Natural killer cell treated with Interleukin-12 subunit alpha and Interleukin-12 subunit beta and Interleukin-15 and Interleukin-18, amount 100 ng/mL, for 72 hours (primary cell): ENCODE measurements at places on chromosomes 11 and 22. TPM values are rescaled to one million over a fixed set of nuclear protein-coding genes. Genes with fewer than 3 reads are reported as not detected.

Gene KDM4D
- total RNA-seq, result 0.38 TPM

DNA sequence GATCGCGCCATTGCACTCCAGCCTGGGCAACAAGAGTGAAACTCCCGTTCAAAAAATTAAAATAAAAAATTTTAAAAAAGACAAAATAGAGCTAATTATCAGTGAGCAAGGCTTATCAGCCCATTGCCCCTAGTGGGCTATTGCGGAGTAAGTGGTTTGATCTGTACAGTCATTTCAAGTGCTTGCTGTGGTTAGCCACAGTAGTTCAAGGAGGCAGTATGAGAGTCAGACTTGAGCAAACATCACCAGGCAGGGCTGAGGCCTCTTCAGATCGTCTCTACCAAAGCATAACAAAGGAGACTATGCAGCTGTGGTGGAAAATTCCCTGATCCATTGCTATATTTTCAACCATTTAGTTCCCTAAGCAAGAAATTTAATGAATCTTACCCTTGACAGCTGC is 4.3 kb upstream of the SBF2 start:
- peak; percentile 76 for DNase-seq

DNA sequence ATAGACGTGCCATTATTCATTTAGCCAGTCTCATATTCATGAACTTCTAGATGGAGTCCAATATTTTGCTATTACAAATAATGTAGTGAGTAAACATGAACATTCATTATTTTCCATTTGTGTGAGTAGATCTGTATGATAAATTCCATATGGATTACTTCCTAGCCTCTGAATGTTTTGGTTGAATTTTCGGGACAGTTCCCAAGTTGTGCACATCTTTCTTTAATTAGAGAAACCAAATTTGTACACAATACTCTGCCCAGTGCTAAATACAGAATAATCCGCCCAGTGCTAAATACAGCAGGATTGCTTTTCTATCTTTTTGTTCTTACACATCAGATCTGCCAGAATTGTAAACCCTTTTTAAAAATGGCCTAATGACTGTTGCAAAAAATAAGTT is 17.1 kb upstream of the APLP2 start:
- DNase-seq, result no peak

DNA sequence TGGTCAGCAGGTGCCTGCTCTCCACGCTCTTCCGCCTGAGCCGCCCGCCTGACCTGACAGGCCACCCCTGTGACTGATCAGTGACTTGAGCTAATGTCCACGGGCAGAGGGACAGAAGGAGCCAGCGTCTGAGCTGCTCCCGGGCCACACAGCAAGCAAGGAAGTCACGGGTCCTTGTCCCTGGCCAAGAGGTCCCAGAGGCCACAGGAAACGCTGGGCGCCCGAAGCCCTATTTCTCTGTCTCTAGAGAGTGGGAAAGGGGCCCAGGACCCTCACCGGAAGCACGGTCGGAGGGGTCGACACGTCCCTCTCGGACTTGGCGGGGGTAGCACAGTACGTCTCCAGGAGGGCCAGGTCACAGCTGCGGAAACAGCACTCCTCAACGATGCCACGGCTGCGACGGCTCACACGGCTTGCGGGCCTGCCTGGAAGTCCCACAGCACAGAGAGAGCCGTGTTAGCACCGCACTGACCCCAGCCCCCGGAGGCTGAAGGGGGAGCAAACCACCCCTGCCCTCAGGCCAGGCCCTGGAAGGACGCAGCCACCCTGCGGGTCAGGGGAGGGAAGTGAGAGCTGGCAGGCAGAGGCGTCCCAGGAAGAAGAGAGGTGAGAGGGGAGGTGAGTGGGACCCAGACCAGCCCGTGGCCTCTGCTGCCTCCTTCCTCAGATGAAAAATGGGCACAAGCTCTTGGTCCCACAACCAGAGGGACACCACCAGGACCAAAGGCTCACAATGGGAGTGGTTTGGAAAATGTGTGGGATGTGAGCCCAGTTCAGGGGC is 5.8 kb downstream of the IGF2 start:
- DNase-seq, result no peak

DNA sequence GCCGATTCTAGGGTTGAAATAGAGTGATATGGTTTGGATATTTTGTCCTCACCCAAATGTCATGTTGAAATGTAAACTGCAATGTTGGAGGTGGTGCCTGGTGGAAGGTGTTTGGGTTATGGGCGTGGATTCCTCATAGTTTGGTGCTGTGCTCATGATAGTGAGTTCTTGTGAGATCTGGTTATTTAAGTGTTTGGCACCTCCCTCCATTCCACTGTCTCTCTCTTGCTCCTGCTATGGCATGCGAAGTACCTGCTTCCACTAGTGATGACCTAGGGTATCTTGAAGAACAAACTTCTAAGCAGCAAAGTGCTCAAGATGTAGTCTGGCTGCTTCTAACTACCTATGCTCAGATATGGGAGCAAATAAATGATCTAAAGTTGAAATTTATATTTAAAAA is 56.0 kb upstream of the TSPAN18 start:
- no peak for DNase-seq
